IPS DF 6.9 (cell line): ENCODE measurements at places on chromosomes 1 and 21.

DNA sequence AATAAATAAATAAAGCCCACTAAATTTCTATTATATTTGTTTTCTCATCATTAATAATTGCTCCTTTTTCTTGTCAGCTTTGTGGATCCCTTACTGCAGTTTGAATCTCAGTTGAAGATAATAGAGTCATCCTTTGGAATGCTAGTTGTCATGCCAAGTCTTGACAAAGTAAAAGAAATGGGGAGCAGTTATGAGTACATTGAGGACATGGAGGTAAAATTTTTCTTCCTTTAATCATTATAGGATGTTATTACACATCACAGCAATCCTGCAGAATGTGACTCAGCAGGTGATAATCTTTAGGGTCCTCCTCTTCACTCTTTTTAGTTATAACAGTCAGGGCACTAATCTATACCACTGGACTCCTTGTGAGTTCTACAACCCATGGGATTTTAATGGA, 24.1 kb downstream of the MROH9 start:
- DNase-seq, result no peak

- DNase-seq, result no peak
Observed at GRCh38 chr1:232628335-232629249, 1.3 kb downstream of the SIPA1L2 start.

GRCh38 chr1:166905136-166905535, 29.1 kb upstream of the TADA1 start:
- DNase-seq, result no peak

- no peak for DNase-seq
Observed at GRCh38 chr1:101566883-101567538, 330.2 kb downstream of the S1PR1 start.

DNA sequence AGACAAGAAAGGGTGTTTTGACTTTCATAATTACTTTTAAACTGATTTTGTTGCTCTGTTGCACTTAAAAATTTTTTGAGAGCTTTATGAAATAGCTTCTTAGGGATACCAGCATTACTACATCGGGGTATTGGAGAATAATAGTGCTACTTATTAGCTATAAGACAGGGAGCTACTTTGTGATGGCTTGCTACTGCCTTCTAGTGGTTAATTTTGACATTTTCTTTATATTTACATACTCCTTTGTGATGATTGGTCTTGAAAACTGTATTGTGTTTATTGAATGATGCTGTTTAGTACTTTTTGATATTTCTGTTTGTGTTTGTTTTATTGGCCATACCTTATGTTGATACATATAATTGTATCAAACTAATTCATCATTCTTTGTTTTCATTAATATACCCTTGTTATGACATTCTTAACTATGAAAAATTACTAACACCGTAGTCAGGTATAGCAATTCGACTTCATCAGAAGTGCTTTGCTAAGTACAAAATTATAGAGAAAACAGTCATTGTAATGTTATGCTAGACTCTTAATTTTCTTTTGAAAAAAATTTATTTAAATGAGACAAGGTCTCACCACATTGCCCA, 85.5 kb downstream of the CLIC4 start:
- DNase-seq, result no peak
